MG63 (cell line): ENCODE measurements at places on chromosomes 16 and 17. TPM values are rescaled to one million over a fixed set of nuclear protein-coding genes. Genes with fewer than 3 reads are reported as not detected.

FOXC2 gene
- total RNA-seq, result 4.6 and 7.1 TPM in 2 replicates

PLSCR3 gene
- total RNA-seq, result 2.8 and 7.3 TPM in 2 replicates

CCL8 gene
- total RNA-seq, result not detected in 2 replicates

DNAH2 gene
- not detected in 2 replicates for total RNA-seq

KRTAP4-5 gene
- total RNA-seq, result not detected in 2 replicates

CLEC10A gene
- total RNA-seq, result not detected in 2 replicates

HLF gene
- 1.9 and 8.2 TPM in 2 replicates for total RNA-seq

MYH13 gene
- total RNA-seq, result 0.03 TPM in 1 of 2 replicates, not detected in the other

CYB5D1 gene
- 18.2 and 38.2 TPM in 2 replicates for total RNA-seq

DNA sequence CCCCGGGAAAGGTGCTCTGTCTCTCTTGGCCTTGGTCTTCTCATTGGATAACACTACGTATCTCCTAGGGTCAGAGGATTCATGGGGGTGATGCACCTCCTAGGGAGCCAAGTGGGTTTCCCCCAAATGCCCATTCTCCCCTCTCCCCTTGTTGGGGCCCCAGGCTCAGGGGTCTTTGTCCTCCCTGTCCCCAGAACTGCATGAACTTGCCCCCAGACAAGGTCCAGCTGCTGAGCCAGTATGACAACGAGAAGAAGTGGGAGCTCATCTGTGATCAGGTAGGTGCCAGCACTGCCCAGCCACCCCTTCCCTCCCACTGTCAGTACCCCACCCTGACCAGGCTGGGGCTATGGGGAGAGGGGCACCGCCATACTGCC is 8.7 kb downstream of the FMNL1 start:
- no peak for DNase-seq

GRCh38 chr17:10151667-10152496 is 46.5 kb downstream of the GAS7 start:
- no peak for DNase-seq

GRCh38 chr17:50579399-50579798 is 18.9 kb downstream of the CACNA1G start:
- DNase-seq, result no peak

DNA sequence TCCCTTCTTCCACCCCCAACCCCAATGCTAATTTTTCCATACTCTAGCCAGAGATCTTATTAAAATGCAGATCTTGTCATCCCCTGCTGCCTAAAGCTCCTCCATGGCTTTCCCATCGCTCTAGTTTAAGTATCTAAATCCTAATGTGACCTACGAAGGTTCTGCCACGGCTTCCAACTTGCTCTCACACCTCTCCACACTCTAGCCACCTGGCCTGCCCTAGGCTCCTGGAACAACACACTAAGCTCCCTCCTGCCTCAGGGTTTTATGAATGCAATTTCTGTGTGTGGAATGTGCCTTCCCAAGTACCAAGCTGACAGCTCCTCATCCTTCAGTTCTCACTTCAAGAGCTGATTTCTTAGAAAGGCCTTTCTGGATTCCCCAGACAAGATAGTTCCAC is 16.6 kb downstream of the NXPH3 start:
- no peak for DNase-seq

GRCh38 chr16:29694384-29695195 is 15.6 kb downstream of the QPRT start:
- peak; percentile 93 for DNase-seq

GRCh38 chr17:48016112-48016511 is 21.5 kb downstream of the COPZ2 start:
- peak; percentile 22 for DNase-seq

GRCh38 chr16:30896889-30897733 is 697 bp downstream of the CTF1 start:
- no peak for DNase-seq

- DNase-seq, result no peak
Measured at GRCh38 chr16:54493594-54493993, 207.0 kb upstream of the IRX3 start.

GRCh38 chr16:88473666-88474534 is 20.8 kb downstream of the ZFPM1 start:
- DNase-seq, result no peak

DNA sequence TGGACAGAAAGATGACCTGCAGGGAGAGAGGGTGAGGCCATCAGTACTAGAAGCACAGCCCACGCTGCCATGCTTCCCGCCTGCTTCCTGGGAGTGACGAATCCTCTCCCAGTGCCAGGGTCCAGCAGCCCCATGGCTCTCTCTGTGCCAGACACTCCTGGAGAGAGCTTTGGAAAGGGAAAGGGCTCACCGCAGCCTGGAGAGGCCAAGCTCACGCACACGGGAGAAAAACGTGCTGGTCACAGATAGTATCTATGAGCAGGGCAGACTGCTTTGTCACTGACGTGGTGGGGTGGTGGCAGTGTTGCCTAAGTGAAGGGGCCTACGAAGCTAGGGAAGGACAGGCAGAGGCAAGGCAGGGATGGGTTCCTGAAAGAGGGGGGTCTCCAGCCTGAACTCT is 5.4 kb downstream of the WBP2 start:
- no peak for DNase-seq

GRCh38 chr17:13520899-13521572 is 80.7 kb downstream of the HS3ST3A1 start:
- DNase-seq, result peak; percentile 72

GRCh38 chr17:36861531-36861930 is 75.7 kb upstream of the LHX1 start:
- DNase-seq, result no peak

GRCh38 chr17:50349243-50349600 is 3.3 kb downstream of the XYLT2 start:
- DNase-seq, result no peak

DNA sequence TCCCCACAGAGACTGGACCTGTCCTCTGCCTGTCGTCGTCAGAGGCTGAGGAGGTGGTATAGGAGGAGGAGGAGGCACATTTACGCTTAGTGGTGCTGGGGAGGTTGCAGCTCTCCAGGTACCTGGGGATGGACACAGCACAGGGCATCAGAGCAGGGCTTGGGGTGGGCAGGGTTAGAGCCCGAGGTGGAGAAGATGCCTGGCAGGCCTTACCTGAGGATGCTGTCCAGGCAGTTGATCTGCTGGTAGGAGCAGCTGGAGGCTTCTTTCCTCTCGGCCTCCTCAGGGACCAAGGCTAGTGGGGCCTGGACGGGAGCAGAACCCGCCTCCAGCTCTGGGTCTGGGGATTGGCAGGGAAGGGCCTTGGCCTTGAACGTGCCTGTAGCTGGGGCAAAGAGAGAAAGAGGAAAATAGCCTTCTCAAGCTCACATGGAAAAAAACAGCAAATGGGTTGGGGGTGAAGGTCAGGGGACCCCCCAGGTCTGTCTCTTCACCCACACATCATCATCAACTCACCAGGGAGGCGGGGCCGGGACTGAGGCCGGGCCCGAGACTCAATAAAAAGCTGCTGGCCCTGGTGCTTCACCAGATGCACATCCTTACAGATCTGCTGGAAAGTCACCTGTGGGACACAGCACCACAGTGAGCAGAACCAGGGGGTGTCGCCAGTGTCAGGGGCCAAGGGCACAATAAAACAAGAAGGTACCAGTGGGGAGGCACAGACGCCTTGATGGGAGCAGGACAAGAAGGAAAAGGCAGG is 5.6 kb downstream of the PER1 start:
- no peak for DNase-seq

- DNase-seq, result no peak
Measured at GRCh38 chr16:81630635-81631031, 148.5 kb upstream of the PLCG2 start.

DNA sequence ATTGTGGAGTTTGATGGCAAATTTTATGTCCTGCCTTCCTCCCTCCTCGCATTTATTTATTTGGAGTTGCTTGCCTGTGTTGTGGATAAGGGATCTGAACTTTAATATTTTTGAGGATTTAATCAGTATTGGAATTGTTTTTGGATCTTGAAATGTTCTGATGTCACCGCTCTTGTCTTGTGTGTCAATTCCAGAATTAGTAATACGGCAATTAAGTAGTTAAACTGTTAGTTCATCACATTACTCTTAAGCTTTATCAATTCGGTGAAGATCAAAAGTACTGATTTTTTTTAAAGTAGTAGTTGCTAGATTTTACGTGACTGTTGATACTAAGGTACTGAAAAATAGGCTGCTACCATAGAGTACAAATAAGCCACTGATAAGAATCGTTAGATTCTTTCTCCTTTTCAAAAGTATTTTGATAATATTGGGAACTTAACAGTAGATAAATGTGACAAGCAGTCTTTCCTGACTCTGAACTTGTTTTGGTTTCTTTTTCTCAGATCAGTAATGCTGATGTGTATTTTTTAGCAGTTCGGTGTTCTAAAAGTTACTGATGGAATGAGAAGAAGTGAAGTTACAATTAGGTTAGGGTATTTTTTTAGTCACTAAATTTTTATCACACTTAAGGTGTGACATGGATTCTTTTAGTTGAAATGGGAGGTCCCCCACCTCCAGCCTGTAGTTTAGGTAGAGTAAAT is 2.0 kb downstream of the RBBP6 start:
- DNase-seq, result no peak

GRCh38 chr17:33121272-33121671 is 129.6 kb downstream of the SPACA3 start:
- DNase-seq, result no peak

GRCh38 chr16:4801051-4801961 is 1.1 kb downstream of the ROGDI start:
- no peak for DNase-seq

DNA sequence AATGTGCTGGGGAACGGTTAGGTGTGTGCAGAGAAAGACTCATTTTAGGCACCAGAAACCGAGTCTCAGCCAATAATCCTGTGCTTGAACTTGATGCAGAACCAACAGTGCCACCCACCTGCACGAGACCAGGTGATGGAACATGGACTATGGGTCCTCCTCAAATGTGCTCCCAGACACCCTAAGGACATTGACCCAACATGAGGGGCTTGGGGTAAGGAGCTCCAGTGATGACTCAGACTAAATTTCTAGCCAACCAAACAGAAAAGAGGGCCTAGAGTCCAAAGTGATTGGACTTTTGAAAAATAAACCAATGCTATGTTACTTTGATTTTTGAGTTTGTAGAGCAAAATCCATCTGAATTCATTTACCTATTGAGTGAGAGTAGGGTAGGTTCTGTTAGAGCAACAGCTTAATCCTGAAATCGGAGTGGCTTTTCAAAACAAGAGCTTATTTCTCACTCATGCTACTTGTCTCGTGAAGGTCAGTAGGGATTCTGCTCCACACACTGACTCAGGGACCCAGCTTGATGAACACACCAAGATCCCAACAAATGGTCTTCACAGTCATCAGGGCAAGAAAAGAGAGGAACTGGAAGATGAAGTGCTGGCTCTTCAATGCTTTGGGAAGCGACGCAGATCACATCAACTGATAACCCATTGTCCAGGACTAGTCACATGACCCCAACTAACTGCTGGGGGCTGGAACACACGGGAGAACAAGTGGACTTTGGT is 21.8 kb downstream of the FAM20A start:
- no peak for DNase-seq

DNA sequence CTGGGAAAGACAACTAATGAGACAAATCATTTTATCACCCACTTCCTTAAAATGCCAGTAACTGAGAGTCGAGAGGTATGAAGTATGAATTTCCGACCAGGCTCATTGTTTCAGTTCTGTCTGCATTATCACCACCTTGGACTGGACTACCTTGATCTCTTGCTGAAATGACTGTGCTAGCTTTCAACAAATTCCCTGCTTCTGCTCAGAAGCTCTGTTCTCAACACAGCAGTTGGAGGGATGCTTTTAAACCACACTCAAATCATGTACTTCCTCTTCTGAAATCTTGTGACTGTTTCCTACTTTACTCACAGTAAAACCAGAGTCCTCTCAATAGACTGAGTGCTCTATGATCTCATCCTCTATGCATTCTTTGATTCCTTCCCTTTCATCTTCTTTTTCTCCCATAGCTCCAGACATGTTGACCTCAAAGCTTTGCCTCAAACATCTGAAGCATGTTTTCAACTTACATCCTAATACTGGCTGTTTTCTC is 195.8 kb downstream of the KCNJ2 start:
- no peak for DNase-seq
